ENCODE measurements at places on chromosomes 16 and 17. TPM values are rescaled to one million over a fixed set of nuclear protein-coding genes. Genes with fewer than 3 reads are reported as not detected.
A peak's percentile ranks its signal among the peaks of the same experiment; 100 is the strongest.

DNA sequence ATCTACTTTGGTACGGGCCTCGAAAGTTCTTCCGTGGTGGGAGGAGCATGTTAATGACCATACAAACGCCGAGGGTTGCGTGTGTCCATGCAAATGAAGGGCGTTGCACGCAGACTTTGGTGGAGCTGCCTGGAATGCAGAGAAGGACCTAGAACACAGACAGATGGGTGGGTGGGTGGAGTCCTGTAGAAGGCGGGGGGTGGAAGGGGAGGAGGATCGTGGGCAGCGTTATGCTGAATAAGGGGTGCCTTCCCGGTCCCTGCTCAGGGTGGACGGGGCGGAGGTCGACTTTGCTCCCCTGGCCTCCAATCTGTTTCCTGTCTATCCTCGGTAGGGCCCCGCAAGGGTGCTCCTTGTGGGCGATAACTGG, 795 bp upstream of the PAQR4 start:
- no peaks in the 10 kb centered on the region for H3K36me3 ChIP-seq
- H3K4me1 ChIP-seq: peaks cover 3% of the 10 kb centered on the region
- H3K27me3 ChIP-seq: peaks cover 34% of the 10 kb centered on the region
- H3K27ac ChIP-seq: no peak overlapping the region
- peak overlapping the region; percentile 49 for H3K4me3 ChIP-seq
- no peak for DNase-seq

GRCh38 chr16:10120953-10121352, 61.3 kb downstream of the GRIN2A start:
- no peak for DNase-seq
- H3K27me3 ChIP-seq: no peaks in the 10 kb centered on the region
- no peaks in the 10 kb centered on the region for H3K36me3 ChIP-seq
- H3K4me1 ChIP-seq: no peaks in the 10 kb centered on the region

GRCh38 chr17:20996724-20997615, 45.8 kb downstream of the USP22 start:
- peaks cover 13% of the 10 kb centered on the region for H3K4me1 ChIP-seq
- no peaks in the 10 kb centered on the region for H3K27me3 ChIP-seq
- no peak overlapping the region for H3K4me3 ChIP-seq
- DNase-seq: no peak
- peak overlapping the region; percentile 78 for H3K27ac ChIP-seq

GRCh38 chr16:78122774-78123315, 23.4 kb downstream of the WWOX start:
- H3K4me3 ChIP-seq: no peak overlapping the region
- no peak overlapping the region for H3K27ac ChIP-seq

- DNase-seq: no peak
- no peak overlapping the region for H3K27ac ChIP-seq
- no peaks in the 10 kb centered on the region for H3K36me3 ChIP-seq
- H3K4me1 ChIP-seq: peaks cover 21% of the 10 kb centered on the region
- no peaks in the 10 kb centered on the region for H3K27me3 ChIP-seq
These were observed 20.2 kb upstream of the GSE1 start for GRCh38 chr16:85592700-85593493.

GRCh38 chr16:24204150-24204665, 51.9 kb upstream of the CACNG3 start:
- no peak for DNase-seq
- H3K27ac ChIP-seq: no peak overlapping the region
- H3K4me3 ChIP-seq: no peak overlapping the region
- H3K27me3 ChIP-seq: peaks cover 4% of the 10 kb centered on the region

GRCh38 chr17:39073916-39074315, 77.5 kb downstream of the PLXDC1 start:
- H3K27me3 ChIP-seq: no peaks in the 10 kb centered on the region
- no peak overlapping the region for H3K4me3 ChIP-seq
- H3K27ac ChIP-seq: no peak overlapping the region
- no peaks in the 10 kb centered on the region for H3K4me1 ChIP-seq

DNA sequence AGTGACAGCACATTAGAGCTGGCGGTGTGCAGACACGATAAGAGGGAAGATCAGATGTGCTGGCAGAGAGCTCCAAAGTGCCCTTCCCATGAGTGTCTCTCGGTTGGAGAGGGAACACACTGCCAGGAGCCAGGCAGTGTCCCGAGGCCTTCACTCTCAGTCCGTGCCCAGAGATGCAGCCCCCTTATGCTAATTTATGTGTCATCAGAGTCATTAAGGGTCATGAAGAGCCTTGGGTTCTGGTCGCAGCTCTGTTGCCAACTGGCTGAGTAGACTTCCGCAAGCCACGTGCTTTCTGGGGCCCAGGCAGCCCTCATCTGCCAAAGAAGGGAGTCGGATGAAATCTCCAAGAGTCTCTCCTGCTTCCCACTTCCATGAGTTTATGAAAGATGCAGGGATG, 232.5 kb downstream of the MSI2 start:
- H3K27ac ChIP-seq: no peak overlapping the region
- no peak for DNase-seq
- H3K4me3 ChIP-seq: no peak overlapping the region
- H3K27me3 ChIP-seq: no peaks in the 10 kb centered on the region
- H3K36me3 ChIP-seq: no peaks in the 10 kb centered on the region

GRCh38 chr16:71443714-71444113, 1.9 kb upstream of the TLE7 start:
- peaks cover 4% of the 10 kb centered on the region for H3K36me3 ChIP-seq
- DNase-seq: no peak
- H3K4me1 ChIP-seq: no peaks in the 10 kb centered on the region
- no peaks in the 10 kb centered on the region for H3K27me3 ChIP-seq
- H3K4me3 ChIP-seq: no peak overlapping the region

GRCh38 chr17:349666-350065, 2.9 kb downstream of the RPH3AL start:
- no peak for DNase-seq
- H3K27me3 ChIP-seq: no peaks in the 10 kb centered on the region
- H3K27ac ChIP-seq: no peak overlapping the region
- H3K36me3 ChIP-seq: no peaks in the 10 kb centered on the region
- H3K4me3 ChIP-seq: no peak overlapping the region

DNA sequence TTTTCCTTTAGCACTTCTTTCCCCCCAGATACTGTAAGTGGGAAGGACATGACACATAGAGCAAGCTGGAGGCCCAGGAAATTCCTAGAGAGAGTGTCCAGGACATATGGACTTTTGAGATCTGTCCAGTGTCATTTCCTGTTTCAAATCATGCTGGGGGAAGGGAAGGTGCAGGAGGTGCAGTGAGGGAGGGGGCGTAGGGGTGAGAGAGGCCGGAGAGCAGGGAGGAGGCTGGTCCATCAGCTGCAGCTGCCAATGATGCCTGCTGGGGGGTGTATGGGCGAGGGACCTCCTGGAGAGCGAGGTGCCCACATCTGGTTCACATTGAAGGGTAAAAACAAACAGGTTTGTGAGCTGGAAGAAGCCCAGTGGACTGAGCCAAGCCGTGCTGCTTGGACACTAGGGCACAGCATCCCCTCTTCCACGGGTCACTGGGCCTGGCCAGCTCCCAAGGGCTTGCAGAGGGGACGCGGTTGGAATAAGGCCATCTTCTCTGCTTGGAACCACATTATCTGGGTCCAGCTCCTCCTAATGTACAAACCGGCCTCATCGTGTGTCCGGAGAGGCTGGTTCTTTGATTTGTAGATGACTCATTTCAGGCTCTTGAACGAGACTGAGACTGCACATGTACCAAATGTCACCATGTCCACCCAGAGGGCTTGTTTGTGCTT, 70.4 kb upstream of the SMURF2 start:
- no peaks in the 10 kb centered on the region for H3K27me3 ChIP-seq
- DNase-seq: no peak
- no peaks in the 10 kb centered on the region for H3K36me3 ChIP-seq

- DNase-seq: peak; percentile 74
- H3K4me1 ChIP-seq: peaks cover 20% of the 10 kb centered on the region
- H3K4me3 ChIP-seq: no peak overlapping the region
- H3K27ac ChIP-seq: no peak overlapping the region
- no peaks in the 10 kb centered on the region for H3K36me3 ChIP-seq
These were observed 24.5 kb upstream of the CIBAR2 start for GRCh38 chr16:85136702-85137322.

DNA sequence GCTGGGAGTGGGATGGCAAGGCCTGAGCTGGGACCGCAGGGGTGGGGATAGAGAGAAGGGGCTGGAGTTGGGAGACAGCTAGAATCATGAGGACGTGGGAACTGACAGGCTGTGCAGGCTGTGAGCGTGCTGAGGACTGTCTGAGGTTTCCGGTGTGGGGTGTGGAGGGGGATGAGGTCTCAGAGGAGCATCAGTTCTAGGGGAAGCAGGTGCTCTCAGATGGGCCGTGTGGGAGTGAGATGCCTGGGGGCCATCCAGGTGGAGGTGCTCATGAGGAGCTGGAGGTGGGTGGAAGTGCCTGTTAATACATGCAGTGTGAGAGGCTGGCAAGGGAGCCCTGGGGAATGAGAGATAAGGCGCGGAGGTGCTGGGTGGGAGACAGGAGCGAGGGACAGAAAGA, 27.2 kb downstream of the HASPIN start:
- H3K4me1 ChIP-seq: no peaks in the 10 kb centered on the region
- H3K4me3 ChIP-seq: no peak overlapping the region
- H3K36me3 ChIP-seq: no peaks in the 10 kb centered on the region
- no peak for DNase-seq
- no peak overlapping the region for H3K27ac ChIP-seq
- no peaks in the 10 kb centered on the region for H3K27me3 ChIP-seq

DNA sequence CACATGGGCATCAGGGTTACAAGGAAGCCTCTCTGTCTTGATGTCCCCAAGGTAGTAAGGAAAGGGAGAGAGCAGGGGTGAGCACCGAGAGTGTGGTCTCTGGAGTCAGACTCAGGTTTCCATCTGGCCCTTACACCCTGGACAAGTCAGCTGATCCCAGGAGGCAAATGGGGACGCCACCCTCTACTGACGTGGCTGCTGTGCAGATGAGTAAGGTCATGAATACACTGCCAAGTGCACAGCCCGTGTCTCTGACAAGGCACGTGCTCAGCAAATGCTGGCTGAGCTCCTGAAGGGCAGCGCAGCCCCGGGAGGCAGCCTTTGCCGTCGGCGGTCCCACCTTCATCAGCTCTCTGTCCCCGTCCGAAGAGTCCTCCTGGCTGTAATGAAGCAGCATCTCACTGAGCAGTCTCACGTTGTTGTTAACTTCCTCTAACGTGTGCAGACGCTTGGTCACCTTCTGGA, 19.4 kb downstream of the GGA3 start:
- no peak for DNase-seq
- H3K27ac ChIP-seq: no peak overlapping the region
- H3K4me1 ChIP-seq: no peaks in the 10 kb centered on the region
- H3K27me3 ChIP-seq: no peaks in the 10 kb centered on the region

GRCh38 chr17:20988896-20989295, 53.9 kb downstream of the USP22 start:
- no peaks in the 10 kb centered on the region for H3K27me3 ChIP-seq
- peaks cover 28% of the 10 kb centered on the region for H3K4me1 ChIP-seq
- no peaks in the 10 kb centered on the region for H3K36me3 ChIP-seq
- no peak overlapping the region for H3K27ac ChIP-seq
- no peak for DNase-seq

DNA sequence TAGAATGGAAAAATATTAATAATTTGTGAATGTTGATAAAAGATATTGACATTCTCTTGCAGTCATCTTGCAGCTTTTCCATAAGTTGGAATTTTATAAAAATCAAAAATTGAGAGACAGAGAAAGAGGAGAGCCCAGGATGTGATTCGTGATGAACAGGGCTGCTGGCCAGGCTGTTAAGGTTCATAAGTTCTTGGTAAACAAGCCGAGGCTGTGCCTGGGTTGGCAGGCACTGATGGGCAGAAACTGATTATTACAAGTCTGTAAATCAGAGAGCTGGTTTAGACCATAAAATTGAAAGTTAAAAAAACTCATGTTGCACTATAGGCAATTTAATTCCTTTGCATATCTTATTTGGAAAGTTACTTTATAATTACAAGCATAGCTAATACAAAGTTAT, 533.7 kb downstream of the HAPSTR1 start:
- H3K4me1 ChIP-seq: no peaks in the 10 kb centered on the region
- H3K4me3 ChIP-seq: no peak overlapping the region
- no peaks in the 10 kb centered on the region for H3K36me3 ChIP-seq
- DNase-seq: no peak

GRCh38 chr16:56332464-56333079, 92.8 kb downstream of the AMFR start:
- H3K36me3 ChIP-seq: no peaks in the 10 kb centered on the region
- peaks cover 11% of the 10 kb centered on the region for H3K4me1 ChIP-seq
- no peaks in the 10 kb centered on the region for H3K27me3 ChIP-seq
- no peak overlapping the region for H3K4me3 ChIP-seq
- no peak overlapping the region for H3K27ac ChIP-seq
- DNase-seq: peak; percentile 67

DNA sequence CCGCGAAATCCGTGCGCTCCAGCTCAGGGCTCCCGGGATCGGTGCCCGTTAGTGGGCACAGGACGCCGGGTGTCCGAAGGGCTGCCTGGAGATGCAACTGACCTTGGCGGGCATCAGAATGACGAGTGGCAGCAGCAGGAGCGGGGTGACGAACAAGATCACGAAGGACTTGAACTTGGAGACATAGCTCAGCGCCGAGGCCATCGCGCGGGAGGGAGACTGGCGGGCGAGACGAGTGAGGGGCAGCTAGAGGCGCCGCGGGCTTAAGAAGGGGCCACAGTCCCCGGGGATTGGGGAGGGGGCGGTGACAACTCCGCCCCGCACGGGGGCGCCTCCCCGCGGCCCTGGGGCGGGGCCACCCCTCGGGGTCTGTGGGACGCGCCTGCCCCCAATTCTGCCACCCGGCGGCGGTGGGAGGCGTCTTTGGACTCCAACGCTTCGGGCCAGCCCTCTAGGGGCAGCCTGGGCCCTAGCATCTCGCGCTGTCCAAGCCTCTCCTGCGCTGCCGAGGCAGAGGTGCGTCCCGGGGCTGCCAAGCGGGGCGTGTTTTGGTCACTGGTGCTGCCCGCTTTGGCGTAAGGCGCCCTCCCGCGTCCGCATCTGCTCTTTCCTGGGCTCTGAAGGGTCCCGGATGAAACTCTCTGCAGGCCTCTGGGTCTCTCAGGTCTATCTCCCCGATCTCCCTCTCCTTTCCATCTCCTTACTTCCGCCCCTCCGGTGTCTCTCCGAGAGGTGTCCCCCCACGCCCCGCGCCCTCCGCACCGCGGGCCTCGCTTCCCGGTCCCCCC, at the start of gene SLC13A5:
Gene SLC13A5 (minus strand): TSS at position 240 of the 788 bp plus-strand sequence. CDS start 36 bp downstream, at position 204.
- H3K27me3 ChIP-seq: peaks cover 30% of the 10 kb centered on the region
- H3K4me3 ChIP-seq: peak within 1 kb of the TSS; percentile 18
- peak; percentile 79 for DNase-seq
- no peak within 1 kb of the TSS for H3K27ac ChIP-seq
- H3K36me3 ChIP-seq: no peaks in the 10 kb centered on the region

GRCh38 chr17:18381158-18381952, 3.8 kb downstream of the EVPLL start:
- H3K4me1 ChIP-seq: no peaks in the 10 kb centered on the region
- H3K27me3 ChIP-seq: no peaks in the 10 kb centered on the region
- H3K36me3 ChIP-seq: no peaks in the 10 kb centered on the region
- no peak overlapping the region for H3K4me3 ChIP-seq
- no peak for DNase-seq

The KRTAP1-1 gene
- total RNA-seq: not detected

The TRPV3 gene
- 1.8 TPM for total RNA-seq

The SLC38A10 gene
- 104 TPM for total RNA-seq

The NMRAL1 gene
- total RNA-seq: 45.4 TPM

The NTN1 gene
- total RNA-seq: 0.60 TPM

The PTX4 gene
- 0.30 TPM for total RNA-seq

The KRTAP2-2 gene
- total RNA-seq: not detected

The DLG4 gene
- total RNA-seq: 32.9 TPM

The B4GALNT2 gene
- total RNA-seq: not detected

The TLCD3B gene
- 0.21 TPM for total RNA-seq

The USP36 gene
- total RNA-seq: 27.8 TPM

The ABCC6 gene
- total RNA-seq: 4.8 TPM

The MYO15B gene
- 15.3 TPM for total RNA-seq

The BLTP2 gene
- total RNA-seq: 89.0 TPM

The TMED6 gene
- 0.69 TPM for total RNA-seq

The MYH1 gene
- not detected for total RNA-seq

The C1QTNF8 gene
- total RNA-seq: not detected

All from cardiac muscle cell (in vitro differentiated cells and primary cell).